Hindlimb muscle (tissue), 1 donor: ENCODE measurements at places on chromosomes 3 and 15. TPM values are rescaled to one million over a fixed set of nuclear protein-coding genes. Genes with fewer than 3 reads are reported as not detected.

The GATM gene
- 304 TPM for polyA plus RNA-seq

The CFAP161 gene
- polyA plus RNA-seq, result 0.32 TPM

The KIF7 gene
- 7.1 TPM for polyA plus RNA-seq

The GP5 gene
- polyA plus RNA-seq, result 0.18 TPM

The GRIP2 gene
- 30.7 TPM for polyA plus RNA-seq

The EOMES gene
- polyA plus RNA-seq, result 0.18 TPM

The PPP1R14D gene
- not detected for polyA plus RNA-seq

The SAXO2 gene
- polyA plus RNA-seq, result 2.6 TPM

The FHIT gene
- polyA plus RNA-seq, result 5.5 TPM

The POU1F1 gene
- not detected for polyA plus RNA-seq

The SLC9C1 gene
- polyA plus RNA-seq, result 0.10 TPM

The TF gene
- 5.9 TPM for polyA plus RNA-seq

The TIPIN gene
- 12.8 TPM for polyA plus RNA-seq

The TNFAIP8L3 gene
- polyA plus RNA-seq, result 1.5 TPM

The KLHL40 gene
- polyA plus RNA-seq, result 206 TPM

The LRRC31 gene
- polyA plus RNA-seq, result not detected

The SAMD7 gene
- polyA plus RNA-seq, result not detected

The TNNC1 gene
- 467 TPM for polyA plus RNA-seq

The TPRG1 gene
- polyA plus RNA-seq, result 5.6 TPM

The SAMMSON gene
- not detected for polyA plus RNA-seq

The SLC15A2 gene
- 61.8 TPM for polyA plus RNA-seq

The SLC27A2 gene
- polyA plus RNA-seq, result 0.39 TPM

The WDR93 gene
- 0.14 TPM for polyA plus RNA-seq

The DUSP7 gene
- polyA plus RNA-seq, result 18.3 TPM

The CLDN16 gene
- polyA plus RNA-seq, result not detected

The SCAANT1 gene
- 1.1 TPM for polyA plus RNA-seq

The MYNN gene
- 17.4 TPM for polyA plus RNA-seq

The RASA2 gene
- 10.7 TPM for polyA plus RNA-seq

The SLC28A1 gene
- 0.32 TPM for polyA plus RNA-seq

The REC114 gene
- 0.23 TPM for polyA plus RNA-seq

The DUOXA2 gene
- polyA plus RNA-seq, result not detected

The NRG4 gene
- polyA plus RNA-seq, result 0.50 TPM

The GRM2 gene
- polyA plus RNA-seq, result 0.43 TPM

The RTP3 gene
- 0.25 TPM for polyA plus RNA-seq

The P2RY14 gene
- 1.5 TPM for polyA plus RNA-seq

The TUSC7 gene
- not detected for polyA plus RNA-seq

The MESP2 gene
- polyA plus RNA-seq, result 0.22 TPM

The P2RY12 gene
- polyA plus RNA-seq, result 0.99 TPM

The SMAD6 gene
- 7.5 TPM for polyA plus RNA-seq

The CHRNB4 gene
- polyA plus RNA-seq, result 0.30 TPM

The GOLGA8H gene
- polyA plus RNA-seq, result 1.1 TPM

The RLBP1 gene
- polyA plus RNA-seq, result 0.30 TPM

The LRRC3B gene
- polyA plus RNA-seq, result 14.1 TPM

The TMEM89 gene
- polyA plus RNA-seq, result not detected

The MYH15 gene
- polyA plus RNA-seq, result 0.23 TPM

The MEX3B gene
- polyA plus RNA-seq, result 13.3 TPM

The EPHB3 gene
- polyA plus RNA-seq, result 42.4 TPM

The ASB14 gene
- polyA plus RNA-seq, result 1.1 TPM

The POPDC2 gene
- 23.8 TPM for polyA plus RNA-seq

The SPTSSB gene
- polyA plus RNA-seq, result 1.6 TPM

The TERC gene
- polyA plus RNA-seq, result not detected

The WDR6 gene
- polyA plus RNA-seq, result 121 TPM

The TMEM212 gene
- 0.15 TPM for polyA plus RNA-seq

The TRH gene
- not detected for polyA plus RNA-seq

The MYL3 gene
- polyA plus RNA-seq, result 167 TPM

The PLOD2 gene
- polyA plus RNA-seq, result 10.7 TPM

The DISP2 gene
- 1.4 TPM for polyA plus RNA-seq
